ENCODE measurements at places on chromosomes 7 and 10.

GRCh38 chr10:123808286-123808685 is 83.3 kb downstream of the CPXM2 start:
- DNase-seq: no peak

DNA sequence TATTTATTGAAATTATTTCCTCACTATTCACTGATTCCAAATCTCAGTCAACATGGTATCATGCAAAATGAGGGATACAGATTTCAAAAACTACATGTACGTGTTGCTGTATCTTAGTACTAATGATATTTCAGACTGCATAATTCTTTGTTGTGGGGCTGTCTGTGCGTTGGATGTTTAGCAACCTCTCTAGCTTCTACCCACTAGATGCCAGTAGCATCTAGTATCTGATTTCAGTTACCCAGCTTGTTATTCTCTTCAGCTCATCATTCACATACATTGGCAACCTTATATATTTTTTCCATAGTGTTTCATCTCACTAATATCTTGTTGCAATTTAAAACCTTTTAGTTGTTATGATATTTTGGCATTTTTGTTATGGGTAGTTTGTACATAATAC is 22.5 kb upstream of the WASL start:
- DNase-seq: no peak

GRCh38 chr10:9911488-9911887 is 1106.2 kb upstream of the CELF2 start:
- no peak for DNase-seq

GRCh38 chr10:5512881-5513612 is 11.7 kb upstream of the CALML3 start:
- no peak for DNase-seq

Data from NCI-H524 (cell line).